Tracheal epithelial cell (primary cell): ENCODE measurements at places on chromosomes 16 and 17. TPM values are rescaled to one million over a fixed set of nuclear protein-coding genes. Genes with fewer than 3 reads are reported as not detected.

The SAT2 gene
- total RNA-seq = 24.9 and 27.0 TPM in 2 replicates

The ZKSCAN2 gene
- 2.4 and 3.8 TPM in 2 replicates for total RNA-seq

The KCTD19 gene
- not detected in 2 replicates for total RNA-seq

The KIAA0753 gene
- 7.0 and 8.5 TPM in 2 replicates for total RNA-seq

The EVPL gene
- 28.2 and 44.8 TPM in 2 replicates for total RNA-seq

The TP53TG3F gene
- total RNA-seq = not detected in 2 replicates

The KRT32 gene
- total RNA-seq = not detected in 2 replicates

The SOX8 gene
- total RNA-seq = not detected in 2 replicates

The GRAP gene
- total RNA-seq = 1.5 TPM in 1 of 2 replicates, not detected in the other

The KRT31 gene
- total RNA-seq = 0.24 TPM in 1 of 2 replicates, not detected in the other

The FOXL1 gene
- total RNA-seq = 0.72 and 2.8 TPM in 2 replicates

The KRTAP17-1 gene
- 0.24 TPM in 1 of 2 replicates, not detected in the other for total RNA-seq

The ANKRD40CL gene
- total RNA-seq = 0.48 TPM in 1 of 2 replicates, not detected in the other

The TMEM238L gene
- total RNA-seq = not detected in 2 replicates

The TMEM235 gene
- not detected in 2 replicates for total RNA-seq

The ZFP1 gene
- total RNA-seq = 9.2 and 9.9 TPM in 2 replicates

The NIP7 gene
- 36.7 and 37.1 TPM in 2 replicates for total RNA-seq

The ALDOC gene
- total RNA-seq = 78.4 and 88.7 TPM in 2 replicates

The BICDL2 gene
- total RNA-seq = 10.4 and 11.3 TPM in 2 replicates

The GLTPD2 gene
- not detected in 2 replicates for total RNA-seq

The TLCD1 gene
- 9.4 and 10.6 TPM in 2 replicates for total RNA-seq

The TBX21 gene
- total RNA-seq = not detected in 2 replicates
